ENCODE measurements at places on chromosomes 7 and 10.
A peak's percentile ranks its signal among the peaks of the same experiment; 100 is the strongest.

DNA sequence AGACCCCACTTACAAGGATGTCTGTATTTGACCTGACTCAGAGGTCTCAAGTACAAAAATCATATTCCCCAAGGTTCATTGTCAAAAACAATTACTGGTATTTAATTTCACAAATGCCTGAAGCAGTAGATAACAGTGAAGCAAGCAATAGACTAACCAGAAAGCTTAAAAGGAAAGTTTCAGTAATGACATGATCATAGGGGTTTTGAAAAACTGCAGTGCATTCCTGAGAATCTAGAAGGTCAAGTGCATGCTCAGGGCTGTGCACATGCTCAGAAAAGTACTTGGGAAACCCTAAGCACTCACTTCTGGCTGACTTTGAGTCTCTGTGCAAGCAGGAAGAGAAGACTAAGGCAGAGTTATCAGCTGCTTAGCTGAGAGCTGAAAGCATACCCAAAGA, 27.1 kb downstream of the RASGEF1A start:
- DNase-seq = no peak

- DNase-seq = no peak
Measured at GRCh38 chr10:125209591-125210355, 49.4 kb upstream of the CTBP2 start.

DNA sequence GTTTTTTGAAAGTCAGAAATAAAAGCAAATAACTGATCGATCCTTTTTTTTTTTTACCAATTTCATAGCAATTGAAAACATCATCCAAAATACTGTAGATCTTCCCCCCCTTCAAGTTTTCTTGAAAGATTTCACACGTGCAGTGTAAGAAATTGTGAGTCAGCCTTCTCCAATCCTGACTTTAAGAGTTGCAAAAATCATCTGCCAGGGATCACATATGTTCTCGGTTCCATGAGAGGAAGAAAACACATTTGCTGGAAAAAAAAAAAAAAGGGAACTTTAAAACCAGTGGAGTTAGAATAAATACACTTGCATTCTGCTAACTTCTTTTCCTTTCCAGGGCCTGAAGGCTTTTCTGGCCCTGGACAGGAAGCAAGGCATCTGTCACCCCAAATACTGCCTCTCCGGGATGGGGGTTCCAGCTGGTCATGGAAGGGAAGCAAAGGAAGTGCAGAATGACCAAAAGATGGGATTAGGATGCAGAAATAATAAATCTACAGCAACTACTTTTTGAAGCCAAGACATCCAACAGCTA, 198.4 kb upstream of the KIAA1217 start:
- DNase-seq = no peak

DNA sequence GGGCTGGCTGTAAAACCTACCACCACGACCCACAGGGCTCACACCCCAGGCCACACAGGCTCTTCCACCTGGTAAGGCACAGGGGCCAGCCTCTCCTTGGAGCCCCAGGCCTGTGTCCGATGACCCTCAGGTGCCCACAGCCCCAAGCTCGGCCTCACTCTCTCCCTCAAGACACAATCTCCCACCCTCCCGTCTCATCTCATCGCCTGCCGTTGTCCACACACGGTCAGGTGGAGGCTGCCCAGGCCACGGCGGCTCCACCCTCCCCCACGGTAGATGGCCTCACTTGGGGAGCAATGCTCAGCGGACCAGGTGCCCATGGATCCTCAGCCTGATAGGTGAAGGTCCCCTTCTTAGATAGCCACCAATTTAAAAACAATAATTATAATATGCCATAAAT, 8.7 kb upstream of the UTF1 start:
- no peak for DNase-seq

DNA sequence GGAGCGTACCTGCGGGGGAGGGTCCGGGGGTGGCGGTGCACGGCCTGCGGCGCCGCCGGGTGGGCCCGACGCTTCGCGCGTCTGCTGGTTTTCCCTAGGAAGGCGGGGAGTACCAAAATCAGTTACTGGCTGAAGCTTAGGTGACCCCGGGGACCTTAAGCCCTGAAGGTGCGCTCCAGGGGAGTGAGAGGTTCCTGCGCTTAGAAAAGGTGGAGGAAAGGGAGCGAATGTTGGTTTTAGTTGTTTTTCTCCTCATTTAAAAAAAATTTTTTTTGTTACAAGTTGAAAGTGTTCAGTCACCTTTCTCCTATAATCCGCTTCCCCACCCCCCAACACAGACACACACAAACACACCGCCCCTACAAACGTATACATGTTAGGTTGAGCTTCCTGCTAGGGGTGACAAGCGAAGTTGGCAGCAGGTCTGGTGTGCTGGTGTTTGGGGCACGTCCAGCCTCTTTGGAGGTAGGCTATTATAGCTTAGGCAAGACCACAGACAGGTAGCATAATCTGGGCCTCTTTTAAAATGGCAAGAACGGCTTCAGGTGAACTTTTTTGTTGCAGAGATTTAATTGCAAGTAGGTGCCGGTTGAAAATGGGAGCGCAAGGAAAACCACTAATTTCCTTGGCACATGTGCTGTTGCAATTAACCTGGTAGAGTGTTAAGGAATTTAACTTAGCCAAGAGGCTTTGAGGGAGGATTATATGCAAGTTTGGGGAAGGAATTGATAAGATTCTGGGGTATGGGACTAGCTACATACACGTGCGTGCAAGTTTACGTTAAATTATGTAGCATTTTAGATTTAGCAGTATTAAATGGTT, 945 bp downstream of the ADD3 start:
- peak; percentile 25 for DNase-seq

DNA sequence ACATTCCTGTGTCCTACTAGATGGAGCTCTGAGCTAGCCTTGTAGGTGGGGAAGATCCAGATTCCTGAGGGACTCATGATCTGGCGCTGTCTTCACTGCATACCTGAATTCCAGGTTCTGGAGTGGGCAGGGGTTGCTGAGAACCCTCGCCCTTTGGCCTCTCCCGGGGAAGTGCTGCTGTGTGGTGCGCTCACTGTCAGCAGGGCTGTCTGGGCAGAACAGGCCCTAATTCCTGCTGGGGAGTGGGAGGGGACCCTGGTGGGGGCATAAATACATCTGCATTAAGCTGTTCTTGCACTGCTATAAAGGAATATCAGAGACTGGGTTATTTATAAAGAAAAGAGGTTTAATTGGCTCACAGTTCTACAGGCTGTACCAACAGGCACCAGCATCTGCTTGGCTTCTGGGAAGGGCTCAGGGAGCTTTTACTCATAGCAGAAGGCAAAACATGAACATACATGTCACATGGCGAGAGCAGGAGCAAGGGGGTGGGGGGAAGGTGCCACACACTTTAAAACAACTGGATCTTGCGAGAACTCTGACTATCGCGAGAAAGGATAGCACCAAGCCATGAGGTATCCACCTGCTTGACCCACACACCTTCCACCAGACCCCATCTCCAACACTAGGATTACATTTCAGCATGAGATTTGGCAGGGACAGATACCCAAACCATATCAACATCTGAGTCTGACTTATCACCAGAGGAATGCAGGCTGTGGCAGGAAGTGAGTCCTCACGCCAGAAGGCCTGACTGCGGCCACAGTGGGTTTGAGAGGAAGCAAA, 115.0 kb downstream of the ADCY1 start:
- DNase-seq = no peak

DNA sequence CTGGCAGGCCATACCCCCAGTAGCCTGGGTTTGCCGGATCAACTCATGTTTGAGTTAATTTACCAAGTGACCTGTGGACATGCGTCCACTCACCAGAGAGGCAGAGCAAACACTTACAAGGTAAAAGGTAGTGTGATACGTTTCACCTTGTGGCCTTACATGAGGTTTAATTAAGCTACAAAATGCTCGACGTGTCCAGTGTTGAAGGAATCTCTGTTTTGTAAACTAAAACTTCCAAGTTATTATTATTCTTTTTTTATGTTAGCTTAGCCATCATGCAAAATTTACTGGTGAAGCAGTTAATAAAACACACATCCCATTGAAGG, 42.9 kb downstream of the RGS10 start:
- DNase-seq = no peak

- DNase-seq = no peak
Measured at GRCh38 chr7:31106303-31107105, 54.4 kb downstream of the ADCYAP1R1 start.

- peak; percentile 33 for DNase-seq
Measured at GRCh38 chr10:11170993-11171851, 153.6 kb downstream of the CELF2 start.

GRCh38 chr10:131626274-131626673, 274.5 kb upstream of the PPP2R2D start:
- DNase-seq = no peak

DNA sequence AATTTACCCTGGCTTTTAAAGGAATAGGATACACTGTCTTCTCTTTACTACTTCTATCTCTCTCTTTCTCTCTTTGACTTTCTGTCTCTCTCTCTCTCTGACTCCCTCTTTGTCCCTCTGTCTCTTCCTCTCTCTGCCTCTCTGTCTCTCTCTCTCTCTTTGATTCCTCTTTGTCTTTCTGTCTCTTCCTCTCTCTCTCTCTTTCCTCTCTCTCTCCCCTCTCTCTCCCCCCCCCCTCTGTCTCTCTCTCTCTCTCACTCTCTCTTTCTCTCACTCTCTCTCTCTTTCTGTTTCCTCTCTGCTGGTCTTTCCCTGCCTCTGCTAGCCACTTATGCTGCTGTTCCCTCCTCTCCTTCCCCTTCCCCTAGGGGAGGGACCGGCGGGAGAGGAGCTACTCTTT, 149.0 kb downstream of the LYZL1 start:
- no peak for DNase-seq

- DNase-seq = no peak
Measured at GRCh38 chr7:6117533-6117932, 86.4 kb downstream of the ANKRD61 start.

DNA sequence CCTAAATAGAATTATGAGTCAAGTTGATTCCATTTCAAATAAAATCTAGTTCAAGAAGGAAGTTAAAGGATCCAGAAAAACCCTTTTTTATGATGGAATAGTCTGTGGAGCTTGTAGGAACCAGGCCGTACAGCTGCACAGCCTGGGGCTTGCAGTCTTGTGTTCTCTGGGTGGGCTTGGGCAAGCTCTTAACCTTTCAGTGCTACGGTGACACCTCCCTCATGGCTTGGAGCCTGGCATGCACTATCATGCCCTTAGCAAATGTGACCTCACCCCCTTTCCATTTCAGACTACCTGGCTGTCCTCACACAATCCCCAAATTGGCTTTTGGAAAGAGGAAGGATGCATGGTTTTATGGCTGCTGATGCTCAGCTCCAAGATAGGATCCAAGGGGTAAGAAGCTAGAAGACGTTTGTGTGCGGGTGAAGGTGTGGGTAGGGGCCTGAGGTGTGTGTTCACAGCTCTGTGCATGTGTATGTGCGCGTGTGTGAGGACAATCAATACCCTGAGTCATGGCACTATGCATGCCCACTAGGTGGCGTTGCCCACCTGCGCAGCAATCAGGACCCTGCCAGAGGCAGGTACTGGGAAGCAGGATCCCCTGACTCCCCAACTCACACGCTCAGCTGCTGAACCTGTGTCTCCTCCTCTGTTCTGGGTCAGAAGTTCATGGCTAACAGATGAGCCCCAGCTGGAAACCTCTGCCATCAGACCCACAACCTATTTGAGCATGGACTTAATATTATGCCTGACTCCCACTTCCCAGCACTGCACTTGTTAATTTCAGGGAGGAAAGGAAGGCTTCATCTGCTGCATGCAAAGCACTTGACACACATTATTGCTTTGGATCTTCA, 113.4 kb downstream of the PTPN20 start:
- DNase-seq = peak; percentile 40

DNA sequence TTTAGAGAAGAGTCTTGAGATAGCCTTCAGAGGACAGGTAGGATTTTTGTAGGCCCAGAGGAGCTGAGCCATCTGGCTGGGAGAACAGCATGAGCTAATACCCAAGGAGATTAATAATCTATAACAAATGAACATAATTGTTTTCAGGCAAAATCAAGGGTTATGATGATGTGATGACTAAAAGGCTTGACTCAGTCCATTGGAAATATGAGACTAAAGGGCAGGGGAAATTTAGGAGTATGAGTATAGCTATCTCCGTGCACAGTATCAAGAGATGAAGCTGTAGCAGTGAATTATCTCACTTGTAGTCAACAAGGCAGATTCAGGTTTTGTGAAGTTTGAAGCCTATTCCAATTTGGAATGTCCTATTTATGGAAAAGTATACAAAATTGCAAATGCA, 40.1 kb downstream of the CSTF2T start:
- no peak for DNase-seq

- DNase-seq = no peak
Measured at GRCh38 chr7:29965030-29965429, 24.6 kb downstream of the SCRN1 start.

DNA sequence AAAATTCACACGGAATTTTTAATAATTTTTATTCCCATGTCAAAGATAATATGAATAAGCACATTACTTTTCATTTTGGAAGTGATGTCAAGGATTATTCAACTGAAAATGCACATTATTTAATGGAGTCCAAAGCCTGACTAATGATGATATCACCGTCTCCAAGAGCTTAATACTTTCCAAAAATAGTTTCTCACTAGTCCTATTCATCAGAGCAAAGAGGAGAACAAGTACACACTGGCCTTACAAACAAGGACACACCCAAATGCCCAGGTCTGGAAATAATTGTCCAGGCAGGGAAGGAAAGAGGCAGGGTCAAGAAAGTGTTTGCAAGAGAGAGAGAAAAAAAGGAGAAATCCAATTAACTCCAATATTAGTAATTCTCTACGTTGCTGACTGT, 216.8 kb upstream of the CCDC6 start:
- no peak for DNase-seq

GRCh38 chr7:43768201-43768886, 9.9 kb downstream of the BLVRA start:
- DNase-seq = no peak

DNA sequence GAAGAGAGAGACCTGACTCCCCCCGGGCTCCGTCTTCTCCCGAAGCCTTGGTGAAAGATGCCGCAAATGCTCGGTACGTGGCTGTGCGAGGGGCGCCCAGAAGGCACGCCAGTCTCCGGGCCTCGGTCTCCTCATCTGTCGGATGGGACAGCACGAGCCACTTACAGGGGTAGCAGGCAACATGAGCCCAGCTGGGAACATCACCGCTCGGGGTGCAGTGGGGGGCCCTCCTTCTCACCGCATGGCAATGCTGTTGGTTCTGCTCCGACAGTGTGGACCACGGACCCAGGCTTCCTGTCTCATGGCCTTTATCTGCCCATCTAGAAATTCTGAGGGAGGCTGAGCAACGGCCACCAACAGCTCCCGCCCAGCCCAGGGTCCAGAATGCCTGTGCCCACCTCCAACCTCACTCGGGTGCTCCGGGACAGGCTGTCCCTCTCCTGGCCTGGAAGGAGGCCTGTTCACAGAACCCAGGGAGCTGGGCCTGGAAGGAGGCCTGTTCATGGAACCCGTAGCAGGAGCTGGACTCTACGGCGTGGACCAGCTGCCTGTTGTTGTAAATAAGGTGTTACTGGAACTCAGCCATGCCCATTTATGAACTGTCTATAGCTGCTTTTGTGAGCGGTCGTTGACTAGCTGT, 15.8 kb downstream of the ADAP1 start:
- no peak for DNase-seq

Measured in stimulated activated naive CD4-positive, alpha-beta T cell treated with Interleukin-2 at 50 U/mL for 16 hours (primary cell).